ENCODE measurements at places on chromosomes 16 and 17. TPM values are rescaled to one million over a fixed set of nuclear protein-coding genes. Genes with fewer than 3 reads are reported as not detected.

EPN3 gene
- polyA plus RNA-seq = not detected

KCNH6 gene
- polyA plus RNA-seq = not detected

GPR179 gene
- not detected for polyA plus RNA-seq

ALDH3A1 gene
- 0.31 TPM for polyA plus RNA-seq

TMC8 gene
- 58.2 TPM for polyA plus RNA-seq

KRT40 gene
- not detected for polyA plus RNA-seq

BTBD17 gene
- polyA plus RNA-seq = 0.21 TPM

GP1BA gene
- polyA plus RNA-seq = 0.38 TPM

PRSS33 gene
- polyA plus RNA-seq = 4.0 TPM

HSD11B2 gene
- not detected for polyA plus RNA-seq

CPHXL2 gene
- not detected for polyA plus RNA-seq

SCN4A gene
- polyA plus RNA-seq = 0.02 TPM

MAP3K3 gene
- polyA plus RNA-seq = 21.4 TPM

KCTD11 gene
- 13.0 TPM for polyA plus RNA-seq

ATP2A3 gene
- polyA plus RNA-seq = 29.6 TPM

MT4 gene
- polyA plus RNA-seq = not detected
